ENCODE measurements at places on chromosomes 6 and 20. TPM values are rescaled to one million over a fixed set of nuclear protein-coding genes. Genes with fewer than 3 reads are reported as not detected.

NNAT gene
- not detected for total RNA-seq

DEFB114 gene
- not detected for total RNA-seq

NKX2-2 gene
- total RNA-seq = 0.20 TPM

CYP24A1 gene
- not detected for total RNA-seq

BACH2 gene
- total RNA-seq = 0.59 TPM

C6orf52 gene
- total RNA-seq = 0.59 TPM

ARMH2 gene
- not detected for total RNA-seq

ANKRD66 gene
- total RNA-seq = not detected

CGAS gene
- 3.3 TPM for total RNA-seq

SRMS gene
- not detected for total RNA-seq

TBC1D7 gene
- total RNA-seq = 13.6 TPM

RBPJL gene
- not detected for total RNA-seq

BPIFB6 gene
- total RNA-seq = not detected

SYCP2L gene
- under 0.01 TPM for total RNA-seq

CGA gene
- total RNA-seq = not detected

PRSS16 gene
- not detected for total RNA-seq

GGTLC1 gene
- not detected for total RNA-seq

MAD2L1BP gene
- 16.0 TPM for total RNA-seq

GJA10 gene
- not detected for total RNA-seq

REM1 gene
- total RNA-seq = not detected

RRAGD gene
- total RNA-seq = 2.2 TPM

SEMG2 gene
- not detected for total RNA-seq

MICB gene
- total RNA-seq = 11.1 TPM

BCLAF1 gene
- total RNA-seq = 97.7 TPM

GLP1R gene
- not detected for total RNA-seq

MLN gene
- not detected for total RNA-seq

TNFRSF6B gene
- total RNA-seq = 8.2 TPM

HLA-DRA gene
- total RNA-seq = 0.73 TPM

PPP1R14C gene
- total RNA-seq = under 0.01 TPM

SNAP91 gene
- total RNA-seq = not detected

B3GAT2 gene
- under 0.01 TPM for total RNA-seq

BMP5 gene
- total RNA-seq = 0.37 TPM

PSORS1C1 gene
- total RNA-seq = 0.39 TPM

SLC32A1 gene
- not detected for total RNA-seq

PAK5 gene
- not detected for total RNA-seq

MEP1A gene
- not detected for total RNA-seq

SEMG1 gene
- not detected for total RNA-seq

All from subcutaneous preadipocyte (primary cell).